ENCODE measurements at places on chromosomes 4 and X.

GRCh38 chr4:106451091-106451490, 82.5 kb upstream of the GIMD1 start:
- DNase-seq, result no peak

DNA sequence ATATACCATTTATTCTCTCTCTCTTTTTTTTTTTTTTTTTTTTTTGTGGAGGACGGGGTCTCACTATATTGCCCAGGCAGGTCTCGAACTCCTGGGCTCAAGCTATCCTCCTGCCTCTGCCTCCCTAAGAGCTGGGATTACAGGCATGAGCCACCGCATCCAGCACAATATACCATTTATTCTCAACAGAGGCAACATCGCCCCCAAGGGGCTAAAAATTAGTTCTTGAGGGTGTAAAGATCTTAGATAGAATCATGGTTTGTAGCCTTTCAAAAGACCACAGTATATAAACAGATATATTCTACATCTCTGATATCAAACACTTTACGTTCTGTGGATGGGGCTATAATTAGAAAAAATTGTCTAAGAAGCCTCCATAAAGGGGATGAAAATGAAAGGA, 39.8 kb upstream of the TCEAL2 start:
- DNase-seq, result no peak

GRCh38 chr4:114729068-114729738, 130.6 kb downstream of the UGT8 start:
- DNase-seq, result no peak

DNA sequence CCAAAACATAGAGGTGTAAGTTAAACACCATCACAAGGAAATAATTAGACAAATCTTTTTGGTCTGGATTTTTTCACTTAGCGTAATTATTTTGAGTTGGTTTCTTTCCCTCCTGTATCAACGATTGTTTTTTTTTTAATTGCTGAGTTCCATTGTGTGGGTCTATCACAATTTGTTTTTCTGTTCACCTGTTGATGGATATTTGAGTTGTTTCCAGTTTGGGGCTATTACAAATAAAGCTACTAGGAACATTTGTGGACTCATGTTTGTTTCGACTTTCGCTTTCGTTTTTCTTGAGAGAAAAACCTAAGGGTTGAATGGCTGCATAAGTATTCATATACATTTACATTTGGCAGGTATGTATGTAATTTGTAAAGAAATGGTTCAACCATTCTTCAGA, 20.4 kb upstream of the FBXW7 start:
- no peak for DNase-seq

DNA sequence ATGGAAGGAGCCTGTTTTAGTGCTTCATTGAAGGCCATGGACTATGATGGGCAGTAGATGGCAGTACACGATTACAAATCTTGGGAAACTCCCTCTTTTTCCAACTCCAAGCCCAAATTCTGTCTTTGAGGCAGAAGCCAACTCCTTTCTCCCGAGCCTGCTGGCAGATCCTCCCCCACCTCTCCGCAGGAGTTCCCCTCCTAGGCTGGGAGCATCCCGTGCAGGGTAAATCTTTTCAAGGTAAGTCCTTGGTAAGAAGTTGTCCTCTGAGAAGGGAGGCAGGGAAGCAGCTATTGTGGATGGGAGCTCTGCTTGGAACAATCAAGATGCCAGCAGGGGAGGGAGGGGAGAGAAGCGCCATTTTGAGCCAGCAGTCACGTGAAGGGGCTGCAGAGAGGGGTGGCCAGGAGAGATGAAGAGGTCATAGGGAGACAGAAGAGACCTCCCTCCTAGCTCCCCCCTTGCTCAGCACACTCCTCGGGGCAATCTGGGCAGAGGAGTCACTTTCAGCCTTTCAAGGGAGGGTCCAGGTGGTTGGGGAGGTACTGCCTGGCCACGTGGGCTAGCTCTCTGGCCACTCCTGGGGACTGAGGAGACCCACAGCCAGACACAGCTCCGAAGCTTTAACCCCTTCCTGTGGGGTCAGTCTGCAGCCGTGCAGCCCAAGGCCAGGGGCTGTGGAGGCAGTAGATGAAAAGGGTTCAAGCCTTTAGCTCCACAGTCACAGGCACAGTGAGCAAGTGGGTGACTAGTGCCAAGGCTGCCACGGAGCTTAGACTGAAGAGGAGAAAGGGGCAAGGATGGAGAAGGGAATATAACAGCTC, 9.6 kb downstream of the CC2D2A start:
- DNase-seq, result peak; percentile 28

- DNase-seq, result no peak
These were observed 60.8 kb downstream of the SUPT20HL2 start for GRCh38 chrX:24253030-24253429.

DNA sequence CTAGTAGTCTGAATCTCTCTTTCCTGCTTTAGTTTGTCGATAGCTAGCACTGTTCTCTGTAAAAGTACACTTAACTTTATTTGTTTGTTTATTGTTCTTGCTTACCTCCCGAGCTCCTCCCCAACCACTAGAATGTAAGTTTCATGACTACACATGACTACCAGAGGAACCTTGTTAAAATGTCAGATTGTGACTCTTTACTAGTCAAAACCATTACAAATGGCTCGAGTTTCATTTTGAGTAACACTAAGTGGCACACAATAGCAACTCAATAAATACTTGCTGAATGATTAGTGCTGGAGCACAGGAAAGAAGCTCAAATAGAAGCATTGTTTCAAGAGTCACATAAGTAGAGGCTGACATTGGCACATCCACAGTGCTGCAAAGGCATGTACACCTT, 116.1 kb downstream of the MAPK10 start:
- DNase-seq, result no peak

DNA sequence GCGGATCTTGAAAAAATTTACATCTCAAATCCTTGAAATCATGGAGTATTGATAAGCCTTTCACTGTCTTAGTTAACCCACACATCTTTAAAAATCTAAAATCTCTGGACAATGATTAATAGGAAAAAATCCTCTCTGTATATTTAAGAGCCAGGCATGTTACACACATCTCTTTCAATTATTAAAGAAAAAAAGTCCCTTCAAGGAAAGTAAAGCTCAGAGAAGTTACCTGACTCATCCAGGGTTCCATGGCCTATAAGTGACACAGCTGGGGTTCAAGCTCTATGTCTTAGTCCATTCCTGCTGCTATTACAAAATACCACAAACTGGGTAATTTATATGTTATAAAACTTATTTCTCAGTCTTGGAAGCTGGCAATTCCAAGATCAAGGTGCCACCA, 14.2 kb upstream of the FGF16 start:
- DNase-seq, result no peak

- DNase-seq, result no peak
These were observed 4.5 kb downstream of the RAB39B start for GRCh38 chrX:155259752-155260151.

DNA sequence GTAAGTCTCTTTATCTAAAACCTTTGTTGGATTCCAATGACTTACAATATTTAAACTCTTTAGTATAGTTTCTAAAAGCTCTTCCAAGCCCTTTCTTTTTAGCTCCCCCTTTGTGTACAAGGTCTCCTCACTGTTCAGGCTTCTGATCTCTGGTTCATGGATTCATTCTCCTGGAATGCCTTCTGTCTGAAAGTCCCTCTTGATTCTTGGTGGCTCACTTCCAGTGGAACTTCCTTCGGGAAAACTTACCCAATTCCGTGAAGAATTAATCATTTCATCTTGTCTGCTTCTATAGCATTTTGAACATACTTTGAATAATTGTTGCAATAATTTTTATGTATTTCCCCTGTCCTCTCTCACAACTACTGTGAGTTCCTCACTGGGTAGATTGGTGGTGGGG, 3.6 kb downstream of the ARHGAP24 start:
- no peak for DNase-seq

DNA sequence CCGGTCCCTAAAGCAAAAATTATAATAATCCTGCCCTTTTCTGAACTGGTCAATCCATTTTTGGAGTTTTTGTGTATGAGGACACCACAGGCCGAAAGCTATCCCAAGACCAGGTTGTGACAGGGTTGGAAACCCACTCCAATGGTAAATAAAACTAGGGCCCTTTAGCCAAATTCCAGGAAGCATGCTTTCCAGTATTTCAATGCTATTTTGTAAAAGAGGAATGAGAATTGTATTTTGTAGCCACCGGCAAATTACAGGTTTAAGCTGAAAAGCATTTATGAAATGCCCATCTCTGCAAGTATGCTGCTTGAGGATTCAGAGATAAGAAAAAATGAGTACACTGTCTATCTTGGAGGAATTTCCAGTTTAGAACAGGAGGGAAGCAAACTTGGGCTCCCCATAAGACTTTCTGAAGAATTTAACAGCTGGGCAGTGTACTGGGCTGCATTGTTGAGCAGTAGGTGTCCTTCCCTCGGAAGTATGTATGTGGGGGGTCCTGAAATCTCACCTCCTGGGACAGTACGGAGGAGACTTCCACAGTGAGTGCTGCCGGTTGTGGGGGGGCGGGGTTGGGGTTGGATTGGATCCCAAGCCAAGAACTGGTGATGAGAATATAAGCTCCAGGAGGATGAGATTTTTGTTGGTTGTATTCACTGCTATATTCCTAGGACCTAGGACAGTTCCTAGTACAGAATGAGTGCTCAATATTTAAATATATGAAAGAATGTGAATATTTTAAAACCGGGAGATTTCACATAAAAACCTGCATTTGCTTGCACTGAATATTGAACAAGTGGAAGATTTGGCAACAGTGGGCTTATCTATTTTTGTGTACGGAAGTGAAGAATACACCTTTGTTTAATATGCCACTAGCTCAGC, 26.8 kb downstream of the OCIAD2 start:
- DNase-seq, result no peak

- peak; percentile 56 for DNase-seq
These were observed 501.6 kb upstream of the SMIM31 start for GRCh38 chr4:164252286-164252685.

- DNase-seq, result no peak
These were observed 934.5 kb upstream of the TENM3 start for GRCh38 chr4:181308476-181309312.

GRCh38 chrX:51876441-51876840, 17.0 kb upstream of the MAGED1 start:
- no peak for DNase-seq

DNA sequence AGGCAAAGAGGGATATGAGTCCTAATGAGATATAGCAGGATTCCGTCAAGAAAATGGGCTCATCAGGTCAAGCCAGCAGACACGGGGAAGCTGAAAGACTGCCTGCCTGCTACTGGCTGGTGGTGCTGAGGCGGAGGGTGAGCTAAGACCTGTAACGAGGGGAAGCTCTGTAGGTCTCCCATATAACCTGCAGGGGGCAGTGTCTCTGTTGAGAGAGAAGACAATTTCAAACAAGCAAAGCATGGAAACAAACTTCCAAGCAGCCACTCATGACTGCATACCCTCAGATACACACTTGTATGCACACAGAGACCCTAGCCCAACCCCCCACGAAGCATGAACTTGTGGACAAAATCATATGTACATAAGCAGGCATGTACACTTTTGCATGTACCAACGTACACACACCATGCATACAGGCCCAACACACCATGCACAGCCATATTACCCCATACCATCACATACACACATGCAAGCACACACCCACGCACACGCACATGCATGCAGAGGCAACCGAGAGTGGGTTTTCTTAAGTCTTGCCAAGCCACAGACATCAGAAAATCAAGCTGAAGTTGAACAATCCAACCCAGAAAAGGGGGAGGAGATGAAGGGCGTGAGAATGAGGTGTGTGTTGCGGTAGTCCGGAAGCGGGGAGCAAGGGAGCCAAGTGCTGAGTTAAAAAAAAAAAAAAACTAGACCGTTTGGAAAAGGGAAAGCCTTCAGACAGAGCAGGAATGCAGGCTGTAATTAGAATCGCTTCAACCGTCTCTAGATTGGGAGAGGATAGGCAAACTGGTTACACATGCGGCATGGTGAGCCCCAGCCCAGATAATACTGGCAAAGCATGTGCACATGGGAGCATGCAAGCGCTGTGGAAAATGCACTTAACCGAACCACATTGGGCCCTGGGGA, 71.0 kb downstream of the PJA1 start:
- no peak for DNase-seq

DNA sequence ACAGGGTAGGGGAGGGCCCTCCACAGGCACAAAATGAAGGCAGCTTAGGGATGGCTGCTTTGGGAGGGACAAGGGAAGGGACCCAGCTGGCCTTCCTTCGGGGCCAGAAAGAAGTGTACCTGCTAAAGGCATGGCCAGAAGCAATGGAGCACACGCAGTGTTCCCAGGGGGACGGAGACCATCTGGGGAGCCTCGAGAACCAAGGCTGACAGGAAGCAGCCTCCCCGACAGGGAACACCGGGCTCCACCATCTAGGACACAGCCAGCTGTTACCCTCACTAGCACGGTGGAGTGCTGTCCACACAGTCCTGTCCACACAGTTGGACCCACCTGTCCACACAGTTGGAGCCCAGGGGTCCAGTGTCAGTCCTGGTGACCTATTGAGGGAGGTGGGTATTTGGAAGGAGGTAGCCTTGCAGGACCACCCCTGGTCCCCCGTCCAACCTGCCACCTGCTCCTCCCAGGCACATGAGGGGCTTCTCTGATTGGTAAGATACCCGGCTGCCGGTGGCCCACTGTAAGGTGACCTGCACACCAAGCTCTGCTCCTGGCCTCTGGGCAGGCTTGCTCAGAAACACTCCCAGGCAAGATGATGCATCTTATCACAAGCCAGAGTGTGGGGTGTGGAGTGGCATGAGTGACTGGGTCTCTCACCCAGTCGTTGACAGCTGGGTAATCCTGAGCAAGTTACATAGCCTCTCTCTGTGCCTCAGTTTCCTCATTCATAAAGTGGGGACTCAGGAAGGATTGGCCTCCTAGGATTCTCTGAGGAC, 20.5 kb upstream of the AFAP1 start:
- DNase-seq, result no peak

DNA sequence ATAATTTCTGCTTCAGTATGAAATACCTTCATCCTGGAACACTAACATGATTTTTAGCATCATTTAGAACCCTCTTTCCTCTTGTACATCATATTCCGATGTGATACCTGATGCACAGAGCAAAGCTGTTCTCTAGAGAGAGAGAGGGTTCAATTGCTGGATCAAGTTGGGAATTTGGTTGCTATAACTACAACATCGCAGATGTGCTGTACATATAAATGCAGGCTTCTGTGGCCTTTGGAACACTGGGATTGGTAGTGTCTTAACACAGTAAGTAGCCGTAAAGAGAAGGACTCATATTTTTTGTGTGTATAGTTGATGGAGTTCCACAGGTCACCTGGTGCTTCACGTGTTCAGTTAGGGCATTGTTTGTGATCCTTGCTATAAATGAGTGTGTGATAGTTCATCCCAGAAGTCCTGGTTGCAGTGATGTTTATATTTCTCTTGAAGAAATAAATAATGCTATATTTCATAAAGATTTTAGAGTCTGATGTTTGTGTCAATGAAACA, 119.2 kb downstream of the RAPGEF2 start:
- no peak for DNase-seq

- no peak for DNase-seq
These were observed 6.8 kb upstream of the VSIG4 start for GRCh38 chrX:66046612-66047235.

DNA sequence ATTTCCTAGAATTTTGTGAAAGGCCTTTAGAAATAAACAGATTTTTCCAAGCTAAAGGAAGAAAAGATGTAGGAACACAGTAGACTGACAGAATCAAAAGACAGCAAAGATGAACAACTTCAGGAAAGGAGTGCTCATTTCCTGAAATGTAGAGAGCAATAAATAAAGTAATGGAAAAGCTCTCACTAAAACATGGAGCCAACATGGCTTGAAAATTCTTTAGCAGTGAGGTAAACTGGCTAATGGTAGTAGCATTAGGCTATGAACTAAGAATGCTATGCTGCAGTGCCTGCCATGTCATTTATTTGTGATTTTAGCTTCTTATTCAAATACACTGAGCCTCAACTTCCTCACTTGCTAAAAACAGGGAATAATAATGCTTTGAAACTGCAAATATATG, 108.7 kb downstream of the IQCM start:
- no peak for DNase-seq

- no peak for DNase-seq
These were observed 13.8 kb upstream of the SMS start for GRCh38 chrX:21926527-21927278.
